ENCODE measurements at places on chromosomes 1 and 21. TPM values are rescaled to one million over a fixed set of nuclear protein-coding genes. Genes with fewer than 3 reads are reported as not detected.

DNA sequence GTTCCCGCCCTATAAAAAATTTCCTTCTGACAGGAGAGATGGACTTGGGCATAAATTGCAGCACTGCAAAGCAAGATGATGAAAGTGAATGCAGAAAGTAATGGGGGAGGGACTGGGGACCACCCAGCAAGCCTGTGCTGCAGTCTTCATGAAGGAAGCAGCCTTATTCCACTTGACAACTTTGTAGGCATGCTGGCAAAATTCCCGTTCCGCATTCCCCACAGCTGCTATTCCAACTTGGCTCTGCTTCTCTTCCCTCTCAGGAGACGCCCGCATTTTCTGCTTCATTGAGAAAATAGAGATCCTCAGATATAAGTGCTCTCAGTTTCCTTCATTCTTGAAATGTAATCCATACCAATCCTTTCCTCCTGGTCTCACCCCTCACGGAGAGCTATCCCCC is 2.4 kb downstream of the HMGB4 start:
- DNase-seq, result peak; percentile 60

- no peak for DNase-seq
Observed at GRCh38 chr1:21871943-21872342, 59.9 kb downstream of the LDLRAD2 start.

- no peak for DNase-seq
Observed at GRCh38 chr1:42844592-42845140, 1.7 kb upstream of the ZNF691 start.

S100A1 gene
- total RNA-seq, result 10.2 TPM

TTC22 gene
- 0.59 TPM for total RNA-seq

DNA sequence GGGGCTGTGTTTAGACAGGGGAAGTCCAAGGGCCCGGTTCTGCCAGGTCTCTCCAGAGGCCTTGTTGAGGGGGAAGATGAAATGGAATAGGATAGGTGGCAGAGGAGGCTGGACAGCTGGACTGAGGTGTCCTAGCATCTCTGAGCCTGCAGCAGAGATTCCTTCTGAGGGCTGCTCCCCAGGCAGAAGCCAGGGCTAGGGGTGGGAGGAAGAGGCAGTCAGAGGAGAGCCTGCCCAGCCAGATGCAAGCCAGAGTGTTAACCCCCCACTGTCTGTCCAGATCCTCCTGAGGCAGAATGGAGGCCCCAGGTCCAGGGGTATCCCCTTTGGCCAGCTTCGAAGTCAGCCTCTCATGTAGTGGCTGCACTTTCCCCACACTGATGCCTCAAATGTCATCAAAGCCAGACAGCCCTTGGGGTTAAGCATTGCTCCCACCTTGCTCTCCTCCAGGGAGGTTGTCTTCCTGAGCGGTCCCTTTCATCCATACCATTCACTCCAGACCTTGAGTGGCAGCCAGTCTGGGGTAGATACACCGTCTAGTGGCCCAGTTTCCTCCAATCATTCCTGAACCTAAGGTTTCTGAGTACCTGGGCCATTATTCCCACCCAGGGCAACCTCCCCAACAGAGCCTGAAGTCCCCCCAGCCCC is 1.7 kb downstream of the CSF1 start:
- DNase-seq, result no peak

DNA sequence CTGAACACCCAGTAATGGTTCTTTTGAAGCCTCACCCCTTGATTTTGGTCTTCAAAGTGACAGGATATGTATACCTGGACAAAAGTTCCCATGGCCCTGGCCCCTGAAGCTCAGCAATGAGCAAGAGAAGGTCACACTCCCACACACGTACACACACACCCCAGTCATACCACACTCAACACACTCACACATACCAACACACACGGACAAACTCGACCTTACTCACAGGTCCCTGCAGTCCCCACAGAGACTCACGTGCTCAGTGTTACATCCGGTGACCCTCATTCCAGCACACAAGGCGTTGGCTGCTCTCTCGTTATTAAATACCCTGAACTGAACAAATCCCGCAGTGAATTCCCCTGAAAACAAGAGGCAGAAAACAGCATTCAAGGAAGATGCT is 5.9 kb downstream of the ITLN1 start:
- no peak for DNase-seq

DNA sequence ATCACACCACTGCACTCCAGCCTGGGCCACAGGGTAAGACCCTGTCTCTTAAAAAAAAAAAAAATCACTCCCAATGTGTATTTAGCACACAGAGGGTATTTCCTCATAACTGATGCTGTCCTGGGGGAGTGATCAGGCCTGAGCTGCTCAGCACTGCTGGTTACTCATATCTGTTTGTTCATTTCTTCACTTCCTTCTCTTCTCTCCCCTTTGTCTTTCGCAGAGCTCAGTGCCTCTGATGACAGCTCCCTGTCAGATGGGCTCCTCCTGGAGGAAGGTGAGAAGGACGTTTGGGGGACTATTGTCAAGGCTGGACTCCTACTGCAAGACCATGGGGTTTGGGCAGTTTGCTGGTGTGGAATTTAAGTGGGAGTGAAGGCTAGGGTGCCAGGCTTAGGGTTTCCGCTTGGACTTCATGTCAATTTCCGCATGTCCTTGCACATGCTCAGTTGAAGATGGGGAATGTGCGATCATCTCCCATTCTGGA is 13.0 kb downstream of the INAVA start:
- no peak for DNase-seq
